ENCODE measurements at places on chromosomes 3 and 15. TPM values are rescaled to one million over a fixed set of nuclear protein-coding genes. Genes with fewer than 3 reads are reported as not detected.
A peak's percentile ranks its signal among the peaks of the same experiment; 100 is the strongest.

- DNase-seq: no peak
Observed at GRCh38 chr15:67025719-67026609, 39.4 kb upstream of the SMAD3 start.

DNA sequence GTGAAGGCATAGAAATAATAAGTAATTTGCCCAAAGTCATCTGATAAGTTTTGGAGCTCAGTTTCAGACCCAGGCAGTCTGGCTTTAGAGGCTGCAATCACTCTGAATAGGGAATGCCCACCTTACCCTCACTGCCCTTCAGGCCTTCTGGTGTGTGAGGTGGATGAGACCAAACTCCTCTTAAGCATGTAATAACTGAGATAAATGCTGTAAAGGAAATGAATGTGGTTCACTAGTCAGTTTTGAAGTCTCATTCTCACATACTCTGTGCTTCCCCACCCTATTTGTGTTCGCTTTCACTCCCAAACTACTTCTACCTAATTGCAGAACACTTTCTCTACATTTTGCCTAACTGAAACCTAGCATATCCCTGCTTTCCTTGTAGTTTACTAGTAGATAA lies 144.1 kb downstream of the FILIP1L start:
- DNase-seq: no peak

- DNase-seq: peak; percentile 29
Observed at GRCh38 chr3:134253475-134254226, 3.0 kb upstream of the RYK start.

Gene RABL3
- 34.7 TPM for total RNA-seq

GRCh38 chr3:25257026-25257425 lies 171.0 kb upstream of the RARB start:
- DNase-seq: no peak

Gene TEX55
- total RNA-seq: not detected

GRCh38 chr15:66115568-66116206 lies 137.9 kb downstream of the MEGF11 start:
- peak; percentile 52 for DNase-seq

DNA sequence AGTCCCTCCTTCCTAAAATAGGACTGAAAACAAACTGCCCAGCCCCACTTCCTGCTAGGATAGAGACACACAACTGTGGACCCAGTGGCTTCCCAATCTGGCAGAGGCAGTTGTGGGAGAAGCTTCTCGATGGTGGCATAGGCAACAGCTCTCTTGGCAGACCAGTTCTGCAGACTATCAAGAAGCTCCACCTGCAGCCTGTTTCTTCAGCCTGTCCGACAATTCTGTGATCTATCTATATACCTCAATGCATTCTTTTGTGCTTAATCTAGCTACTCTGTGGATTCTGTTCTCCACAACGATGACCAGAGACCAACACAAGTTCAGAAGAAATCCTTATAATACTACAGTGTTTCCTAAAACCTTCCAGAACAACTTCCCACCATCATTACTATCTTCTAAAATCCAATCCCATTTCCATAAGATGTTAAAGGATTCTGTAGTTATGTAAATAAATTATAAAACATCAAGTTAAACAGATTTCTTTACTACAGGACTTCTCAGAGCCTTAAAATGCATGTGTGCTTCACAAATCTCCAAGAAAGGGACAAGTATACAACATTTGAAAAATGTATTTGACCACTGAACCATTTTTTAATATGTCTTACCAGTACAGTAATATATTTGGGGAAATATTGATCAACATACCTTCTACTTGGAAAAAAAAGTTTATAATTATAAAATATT lies 57.7 kb downstream of the IGF2BP2 start:
- no peak for DNase-seq

Gene SCAP
- total RNA-seq: 34.7 TPM

DNA sequence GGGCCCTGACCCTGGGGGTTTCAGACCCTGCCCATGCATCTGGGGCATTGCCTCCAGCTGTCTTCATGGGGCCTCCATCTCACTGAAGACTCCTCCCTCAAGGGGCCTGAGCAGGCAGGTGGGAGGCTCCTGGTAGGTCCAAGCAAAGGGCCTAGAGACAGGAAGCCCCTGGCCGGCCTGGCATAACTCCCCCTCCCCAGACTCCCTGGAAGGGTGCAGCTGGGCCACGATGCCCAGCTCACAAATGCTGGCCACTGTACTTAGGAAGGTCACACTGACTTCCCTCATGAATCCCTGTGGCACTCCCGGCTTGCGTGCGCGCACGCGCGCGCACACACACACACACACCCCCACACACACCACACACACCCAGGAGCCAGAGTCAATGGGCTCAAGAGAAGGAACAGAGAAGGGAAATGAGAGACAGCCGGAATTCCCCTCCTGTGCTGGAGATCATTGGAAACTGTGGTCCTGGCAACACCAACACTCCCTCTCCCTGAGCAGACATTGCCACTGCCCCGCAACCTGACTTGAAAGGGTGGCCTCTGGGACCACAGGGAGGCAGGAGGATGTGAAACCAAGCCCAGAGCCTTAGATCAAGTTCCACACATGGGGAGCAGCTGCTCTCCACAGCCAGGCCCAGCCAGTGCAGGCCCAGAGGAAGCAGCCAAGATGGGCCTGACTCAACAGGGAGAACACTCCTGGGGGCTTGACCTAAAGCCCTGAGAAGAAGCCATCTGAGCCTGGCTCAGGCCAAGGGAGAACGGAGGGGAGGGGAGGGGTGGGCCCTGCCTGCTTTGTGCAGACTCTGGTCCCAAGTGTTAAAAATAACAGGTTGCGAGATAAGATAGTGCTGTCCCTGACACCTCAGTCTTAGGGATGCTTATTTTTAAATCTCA lies 69.7 kb downstream of the SCN5A start:
- DNase-seq: no peak

- DNase-seq: no peak
Observed at GRCh38 chr3:73389928-73390327, 234.8 kb downstream of the PDZRN3 start.

Gene ISL2
- total RNA-seq: not detected
